ENCODE measurements at places on chromosomes 6 and 20.
A peak's percentile ranks its signal among the peaks of the same experiment; 100 is the strongest.

DNA sequence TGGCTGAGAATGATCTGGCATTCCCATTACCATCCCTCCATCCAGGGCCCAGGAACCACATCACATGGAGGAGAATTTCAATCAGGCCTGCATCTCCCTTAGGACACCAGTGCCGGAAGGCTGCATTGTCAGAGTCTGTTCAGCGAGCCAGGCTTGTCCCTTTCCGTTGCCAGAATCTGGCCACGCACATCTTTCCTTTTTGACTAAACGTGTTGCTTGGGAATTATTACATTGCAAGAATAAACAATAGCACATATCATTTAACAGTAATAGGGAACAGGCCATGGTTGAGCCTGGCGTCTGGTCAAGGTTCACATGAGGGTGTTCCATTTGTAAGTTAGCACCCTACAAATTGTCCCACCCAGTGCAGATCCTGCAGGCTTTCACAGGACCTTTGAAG, 42.8 kb downstream of the SOBP start:
- DNase-seq: no peak

DNA sequence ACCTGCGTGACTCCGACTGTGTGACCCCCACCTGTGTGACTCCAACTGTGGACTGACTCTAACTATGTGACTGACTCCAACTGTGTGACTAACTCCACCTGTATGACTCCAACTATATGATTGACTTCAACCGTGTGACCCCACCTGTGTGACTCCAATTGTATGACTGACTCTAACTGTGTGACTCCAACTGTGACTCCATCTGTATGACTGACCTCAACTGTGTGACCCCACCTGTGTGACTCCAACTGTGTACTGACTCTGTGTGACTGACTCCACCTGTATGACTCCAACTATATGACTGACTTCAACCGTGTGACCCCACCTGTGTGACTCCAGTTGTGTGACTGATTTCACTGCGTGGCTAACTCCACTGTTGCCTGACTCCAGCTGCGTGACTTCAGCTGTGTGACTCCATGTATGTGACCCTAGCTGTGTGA, 38.6 kb downstream of the SYNJ2 start:
- no peak for DNase-seq

DNA sequence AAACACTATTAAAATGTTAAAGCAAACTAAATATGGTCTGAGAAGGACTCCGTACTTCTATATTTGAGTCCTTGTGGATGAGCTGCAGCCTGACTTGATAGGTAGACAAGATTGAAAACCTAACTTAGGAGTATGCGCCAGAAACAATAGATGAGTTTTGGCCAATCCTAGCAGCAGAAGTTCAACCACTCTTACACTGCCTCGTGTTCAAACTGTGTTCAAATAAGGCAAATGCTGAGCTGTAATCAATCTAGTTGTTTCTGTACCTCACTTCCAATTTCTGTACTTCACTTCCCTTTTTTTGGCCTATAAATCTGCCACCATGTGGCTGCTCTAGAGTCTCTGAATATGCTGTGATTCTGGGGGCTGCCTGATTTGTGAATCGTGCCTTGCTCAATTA, 13.2 kb upstream of the SERINC1 start:
- DNase-seq: no peak

- DNase-seq: peak; percentile 52
Observed at GRCh38 chr6:152952866-152953509, 29.9 kb downstream of the FBXO5 start.

- no peak for DNase-seq
Observed at GRCh38 chr6:31468311-31468710, 29.6 kb upstream of the MICB start.

- peak; percentile 26 for DNase-seq
Observed at GRCh38 chr20:51712501-51713212, 55.5 kb downstream of the ATP9A start.

DNA sequence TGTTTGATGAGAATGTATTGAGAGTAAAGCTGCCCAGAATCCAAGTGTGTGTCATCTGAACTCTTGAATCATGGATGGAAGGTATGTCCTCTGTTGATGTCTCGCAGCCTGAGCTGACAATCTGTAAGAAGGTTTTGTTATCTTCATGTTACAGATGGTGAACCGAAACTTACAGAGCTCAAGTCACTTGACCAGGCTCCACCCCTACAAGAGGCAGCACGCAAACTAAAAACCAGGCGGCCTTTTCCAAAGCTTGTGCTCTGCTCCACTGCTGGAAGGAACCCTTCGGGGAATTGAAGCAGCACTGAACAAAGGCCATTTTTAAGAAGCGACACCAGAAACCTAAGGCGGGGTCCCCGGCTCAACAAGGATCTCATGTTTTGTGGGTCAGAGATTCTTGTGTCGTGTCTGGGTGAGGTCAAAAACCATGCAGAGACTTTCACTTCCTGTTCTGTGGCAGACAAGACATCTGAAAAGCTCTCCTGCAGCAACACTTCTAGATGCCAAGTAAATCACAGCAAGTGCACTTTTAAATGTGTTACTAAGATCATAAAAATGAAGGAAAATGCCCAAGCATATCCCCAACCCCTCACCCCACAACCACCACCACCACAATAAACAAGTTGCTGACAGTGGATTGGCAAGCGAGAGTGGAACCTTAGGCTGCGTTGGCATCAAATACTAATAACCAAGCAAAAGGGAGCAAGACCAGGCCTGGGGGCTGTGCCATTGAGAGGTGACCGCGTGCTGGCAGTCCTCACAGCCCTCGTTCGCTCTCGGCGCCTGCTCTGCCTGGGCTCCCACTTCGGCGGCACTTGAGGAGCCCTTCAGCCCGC, 27.3 kb downstream of the NQO2 start:
- DNase-seq: no peak

DNA sequence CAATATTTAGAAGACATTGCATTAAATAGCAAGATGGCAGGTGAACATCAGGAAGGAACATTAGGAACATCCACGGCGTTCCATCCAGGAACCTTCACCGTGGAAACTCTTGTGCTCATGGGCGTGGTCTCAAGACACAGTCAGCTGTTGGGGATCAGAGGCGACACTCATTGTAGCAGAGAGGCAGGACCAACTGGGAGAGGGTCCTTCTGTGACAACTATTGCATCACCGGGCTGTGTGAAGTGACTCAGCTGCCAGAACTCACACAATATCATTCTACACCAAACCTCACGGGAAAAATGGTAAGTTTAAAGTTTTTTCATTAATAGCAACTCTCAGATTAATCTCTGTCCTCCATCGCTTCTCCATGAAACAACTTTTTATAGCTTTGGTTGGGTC, 334.8 kb upstream of the SULF2 start:
- DNase-seq: no peak

DNA sequence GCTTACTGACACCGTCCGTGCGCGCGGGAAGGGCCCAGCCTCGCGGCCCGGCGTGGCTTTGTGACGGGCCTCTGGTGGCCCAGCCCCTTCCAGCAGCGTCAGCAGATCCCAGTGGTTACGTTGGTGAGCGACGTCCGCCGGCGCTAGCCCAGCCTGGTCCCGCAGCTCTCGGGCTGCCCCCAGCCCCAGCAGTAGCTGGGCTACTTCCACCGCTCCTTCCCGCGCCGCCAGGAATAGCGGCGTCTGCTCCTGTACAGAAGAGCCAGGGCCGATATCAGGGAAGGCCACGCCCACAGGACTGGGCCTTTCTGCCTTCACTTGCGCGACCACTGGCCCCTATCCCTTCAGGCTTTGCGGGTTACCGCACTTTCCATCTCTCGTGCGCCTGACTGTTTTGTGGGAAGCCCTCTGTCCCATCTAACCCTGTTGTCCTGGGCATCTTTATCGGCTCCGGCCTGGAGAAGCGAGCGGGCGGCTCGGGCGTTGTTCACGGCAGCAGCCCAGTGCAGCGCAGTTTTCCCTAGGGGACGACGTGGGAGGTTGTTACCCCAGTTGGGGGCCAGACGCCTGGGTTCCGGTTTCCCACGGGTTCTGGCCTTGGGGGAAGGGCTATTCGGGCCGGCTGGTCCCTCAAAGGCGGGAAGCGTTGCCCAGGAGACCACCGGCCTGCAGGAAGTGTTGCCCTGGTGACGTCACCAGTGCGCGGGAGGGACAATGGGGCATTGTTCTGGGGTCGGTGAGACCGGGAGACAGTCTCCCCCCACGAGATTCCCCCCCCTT, 3.6 kb upstream of the GPSM3 start:
- DNase-seq: peak; percentile 86

DNA sequence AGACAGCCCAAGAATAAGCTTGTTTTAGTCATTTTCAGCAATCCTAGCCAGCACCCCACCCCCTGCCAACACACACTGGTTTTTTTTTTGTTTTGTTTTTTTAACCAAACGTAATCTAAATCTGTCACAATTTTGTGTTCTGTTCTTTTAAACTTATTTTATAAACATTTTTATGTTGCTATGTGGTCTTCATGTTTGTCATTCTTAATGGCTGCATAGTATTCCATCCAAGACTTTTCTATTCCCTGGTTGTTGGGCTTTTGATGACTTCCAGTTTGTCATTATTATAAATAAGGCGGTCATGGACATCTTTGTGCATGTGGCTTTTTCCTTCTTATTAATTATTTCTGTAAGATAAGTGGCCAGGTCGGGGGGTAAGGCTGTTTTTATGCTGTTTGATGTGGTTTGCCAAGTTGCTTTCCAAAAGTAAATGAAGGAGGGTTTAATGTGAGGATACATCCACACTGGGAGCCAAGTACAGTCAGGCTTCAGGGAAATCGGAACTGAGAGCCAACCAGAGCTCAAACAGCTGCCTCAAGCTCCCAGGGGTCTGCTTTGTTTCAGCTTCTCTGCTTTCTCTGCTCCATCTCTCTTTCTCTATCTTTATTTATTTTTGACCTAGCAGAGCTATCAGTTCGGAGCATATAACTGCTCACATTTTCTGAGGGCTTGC, 125.8 kb downstream of the VEGFA start:
- no peak for DNase-seq

DNA sequence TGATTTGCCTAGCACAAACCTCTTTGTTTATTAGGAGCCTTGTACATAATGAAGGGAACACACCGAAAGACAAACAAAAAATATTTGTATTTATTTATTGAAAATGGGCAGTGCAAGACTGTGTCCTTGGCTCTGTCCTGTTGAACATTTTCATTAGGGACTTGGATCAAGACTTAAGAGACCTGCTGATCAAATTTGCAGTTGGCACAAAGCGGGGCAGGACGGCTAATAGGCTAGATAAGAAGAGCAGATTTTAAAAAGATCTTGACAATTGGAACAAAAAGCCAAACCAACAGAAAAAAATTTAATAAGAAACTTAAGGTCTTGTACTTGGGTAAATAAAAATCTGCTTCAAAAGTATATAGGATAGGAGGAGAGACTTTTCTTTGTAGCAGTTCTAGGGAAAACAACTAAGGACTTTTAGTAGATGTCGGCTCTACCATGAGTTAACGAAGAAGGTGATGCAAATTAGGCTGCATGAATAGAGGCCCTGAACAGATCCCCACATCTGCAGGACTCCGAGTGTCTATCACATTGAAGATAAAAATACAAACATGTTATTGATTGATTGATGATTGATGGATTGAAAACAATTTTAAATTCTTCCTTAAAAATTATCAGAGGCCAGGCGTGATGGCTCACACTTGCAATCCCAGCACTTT, 124.1 kb upstream of the SPACA1 start:
- DNase-seq: no peak

- no peak for DNase-seq
Observed at GRCh38 chr20:17799575-17800227, 99.9 kb downstream of the BANF2 start.

DNA sequence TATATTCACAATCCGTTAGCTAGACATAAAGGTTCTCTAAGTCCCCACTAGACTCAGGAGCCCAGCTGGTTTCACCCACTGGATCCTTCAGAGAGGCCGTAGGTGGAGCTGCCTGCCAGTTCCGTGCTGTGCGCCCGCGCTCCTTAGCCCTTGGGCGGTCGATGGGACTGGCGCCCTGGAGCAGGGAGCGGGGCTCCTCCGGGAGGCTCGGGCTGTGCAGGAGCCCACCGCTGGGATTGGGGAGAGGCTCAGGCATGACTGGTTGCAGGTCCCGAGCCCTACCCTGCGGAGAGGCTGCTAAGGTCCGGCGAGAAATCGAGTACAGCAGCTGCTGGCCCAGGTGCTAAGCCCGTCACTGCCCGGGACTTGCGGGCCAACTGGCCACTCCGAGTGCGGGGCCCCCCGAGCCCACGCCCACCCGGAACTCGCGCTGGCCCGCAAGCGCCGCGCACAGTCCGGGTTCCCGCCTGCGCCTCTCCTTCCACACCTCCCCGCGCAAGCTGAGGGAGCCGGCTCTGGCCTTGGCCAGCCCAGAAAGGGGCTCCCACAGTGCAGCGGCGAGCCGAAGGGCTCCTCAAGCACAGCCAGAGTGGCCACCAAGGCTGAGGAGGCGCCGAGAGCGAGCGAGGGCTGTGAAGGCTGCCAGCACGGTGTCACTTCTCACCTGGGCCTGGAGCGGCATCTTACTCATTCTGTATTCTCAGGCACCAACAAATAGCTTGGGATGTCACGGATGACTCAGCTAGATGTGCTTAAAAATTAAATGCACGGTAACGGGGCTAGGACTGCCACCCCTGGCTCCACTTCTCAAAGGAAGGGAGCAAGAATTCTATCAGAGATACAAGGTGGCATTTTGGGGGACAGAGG, 44.1 kb downstream of the IRF4 start:
- no peak for DNase-seq

GRCh38 chr6:160940197-160940596, 51.4 kb upstream of the MAP3K4 start:
- DNase-seq: no peak

DNA sequence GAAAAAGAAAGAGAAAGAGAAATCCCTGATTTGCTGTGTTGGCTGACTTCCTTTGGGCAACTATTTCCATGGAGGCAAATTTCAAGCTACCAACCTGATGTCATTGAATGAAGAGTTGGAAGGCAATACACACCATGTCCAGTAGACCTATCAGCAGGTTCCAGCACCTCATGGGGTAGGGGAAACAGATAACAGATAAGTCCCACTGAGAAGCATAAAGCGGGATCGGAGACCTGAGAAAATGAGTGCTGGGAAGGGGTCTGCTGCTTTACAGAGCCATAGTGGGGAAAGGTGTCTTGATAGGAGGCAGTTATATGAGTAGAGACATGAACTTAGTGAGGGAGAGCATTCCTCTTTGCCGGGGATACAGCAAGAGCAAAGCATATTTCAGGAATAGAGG, 244.9 kb downstream of the PLCB1 start:
- no peak for DNase-seq

GRCh38 chr6:106048336-106048735, 37.8 kb upstream of the PRDM1 start:
- no peak for DNase-seq

DNA sequence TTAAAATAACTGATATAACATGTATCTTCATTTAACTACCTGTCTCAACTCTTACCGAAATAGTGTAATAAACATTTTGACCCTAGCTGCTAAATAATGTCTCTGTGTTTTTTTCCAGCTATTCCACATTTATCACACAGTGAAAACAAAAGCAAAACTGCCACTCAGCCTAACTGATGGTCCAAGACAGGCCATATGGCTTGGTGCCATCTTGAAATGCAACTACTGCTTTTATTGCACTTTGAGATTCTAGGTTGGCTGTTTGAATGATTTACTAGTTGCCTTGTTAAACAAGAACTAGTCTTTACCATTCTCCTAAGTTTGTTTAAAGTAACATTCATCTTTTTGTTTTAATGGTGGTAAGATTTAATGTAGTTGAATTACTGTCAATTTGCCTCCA, 739.8 kb downstream of the TFAP2A start:
- DNase-seq: no peak

- DNase-seq: no peak
Observed at GRCh38 chr20:60001108-60001507, 42.9 kb downstream of the CDH26 start.

Data from hippocampal formation (tissue), 2 donors.